H9 (cell line): ENCODE measurements at places on chromosomes 6 and 20. TPM values are rescaled to one million over a fixed set of nuclear protein-coding genes. Genes with fewer than 3 reads are reported as not detected.

The KHDC1L gene
- 0.37 TPM in 1 of 2 replicates, not detected in the other for total RNA-seq

DNA sequence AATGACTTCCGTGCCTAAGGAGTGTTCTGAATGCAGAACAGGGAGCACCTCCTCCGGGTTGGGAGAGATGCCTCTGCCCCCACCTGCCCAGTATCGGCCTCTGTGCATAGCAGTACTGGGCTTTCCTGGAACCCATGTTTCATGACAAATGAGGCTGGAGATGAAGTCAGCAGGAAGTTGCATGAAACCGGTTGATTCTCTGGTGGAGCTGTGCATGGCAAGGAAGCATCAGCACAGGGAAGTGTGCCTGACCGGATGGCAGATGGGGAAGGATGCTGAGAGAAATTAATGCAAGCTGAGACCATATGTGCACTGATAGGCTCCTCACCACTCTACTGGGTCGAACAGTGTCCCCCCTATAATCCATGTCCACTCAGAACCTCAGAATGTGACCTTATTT, 155.5 kb downstream of the CDH26 start:
- no peak for DNase-seq

- DNase-seq, result no peak
Observed at GRCh38 chr20:19308146-19308545, 95.7 kb downstream of the SLC24A3 start.

DNA sequence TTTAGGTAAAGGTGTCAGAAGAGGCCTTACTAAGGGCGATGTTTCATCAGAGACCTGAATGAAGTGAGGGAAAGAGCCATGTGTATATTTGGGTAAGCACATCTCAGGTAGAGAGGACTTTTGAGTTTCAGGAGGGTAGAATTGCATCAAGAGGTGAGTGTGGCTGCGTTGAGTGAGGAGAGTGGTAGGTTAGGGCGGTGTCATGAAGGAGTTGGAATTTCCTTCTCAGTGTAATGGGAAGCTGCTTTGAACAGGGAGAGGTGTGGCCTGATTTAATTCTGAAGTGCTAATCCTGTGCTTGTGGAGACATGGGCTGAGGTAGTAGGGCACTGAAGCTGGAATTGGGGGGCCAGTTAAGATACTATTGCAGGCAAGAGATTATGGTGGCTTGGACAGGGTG, 53.9 kb downstream of the IGF2R start:
- DNase-seq, result no peak

DNA sequence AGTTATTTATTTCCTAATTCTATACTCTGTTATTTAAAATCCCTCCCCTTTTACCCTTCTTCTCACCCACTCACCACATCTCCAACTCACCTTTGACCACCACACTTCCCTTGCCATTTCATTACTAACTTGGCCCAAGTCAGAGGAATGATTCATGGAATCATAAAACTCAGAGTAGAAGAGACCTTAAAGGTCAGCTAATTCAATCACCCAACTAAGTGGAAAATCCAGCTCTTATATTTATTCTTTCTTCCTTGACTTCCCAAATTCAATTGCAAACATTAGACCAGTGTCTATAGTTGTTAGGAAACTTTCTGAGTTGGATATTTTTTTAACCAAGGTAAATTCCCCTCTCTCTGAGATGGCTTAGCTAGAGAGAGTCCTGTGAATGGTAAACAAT, 26.5 kb upstream of the HEY2 start:
- no peak for DNase-seq

The GLP1R gene
- 0.85 and 1.0 TPM in 2 replicates for total RNA-seq

GRCh38 chr20:45368221-45368980, 5.4 kb downstream of the SYS1 start:
- peak; percentile 3 for DNase-seq

The ARMH2 gene
- total RNA-seq, result not detected in 2 replicates

The FAM209B gene
- total RNA-seq, result 0.33 and 0.92 TPM in 2 replicates

DNA sequence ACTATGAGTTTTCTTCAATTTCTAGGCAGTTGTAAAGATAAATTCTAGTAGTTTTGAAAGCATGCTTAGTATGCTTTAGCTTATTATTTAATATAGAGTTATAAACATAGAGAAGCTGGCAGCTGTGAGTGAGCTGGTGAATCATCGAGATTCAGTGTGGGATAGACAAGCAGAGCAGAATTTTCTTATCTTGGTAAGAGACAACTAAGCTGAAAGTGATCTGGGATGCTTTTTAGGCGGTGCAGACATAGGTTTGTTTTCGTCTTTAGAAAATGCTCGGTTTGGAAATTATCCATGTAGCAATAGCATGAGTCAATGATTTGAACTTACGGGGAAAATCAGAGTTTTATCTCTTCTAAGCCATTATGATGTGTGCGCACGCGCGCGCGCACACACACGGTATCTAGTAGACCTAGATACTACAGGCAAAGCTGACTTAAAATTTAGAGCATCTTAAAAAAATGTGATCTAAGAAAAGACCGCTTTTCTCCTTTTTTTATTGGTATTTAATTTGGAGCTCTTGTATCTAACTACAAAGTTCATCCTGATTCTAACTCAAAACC, 128.3 kb upstream of the MAP3K7 start:
- DNase-seq, result no peak

The ADGRG6 gene
- total RNA-seq, result 2.2 and 2.5 TPM in 2 replicates

- DNase-seq, result no peak
Observed at GRCh38 chr20:3374296-3374695, 33.2 kb downstream of the DNAAF9 start.

- no peak for DNase-seq
Observed at GRCh38 chr6:125208625-125209249, 55.2 kb downstream of the TPD52L1 start.

The YTHDF1 gene
- 85.4 TPM in 2 replicates for total RNA-seq

GRCh38 chr20:61146023-61146422, 106.0 kb upstream of the CDH4 start:
- DNase-seq, result no peak

- no peak for DNase-seq
Observed at GRCh38 chr6:45369870-45370269, 7.9 kb downstream of the SUPT3H start.

- DNase-seq, result no peak
Observed at GRCh38 chr6:7763881-7764280, 38.0 kb downstream of the BMP6 start.

DNA sequence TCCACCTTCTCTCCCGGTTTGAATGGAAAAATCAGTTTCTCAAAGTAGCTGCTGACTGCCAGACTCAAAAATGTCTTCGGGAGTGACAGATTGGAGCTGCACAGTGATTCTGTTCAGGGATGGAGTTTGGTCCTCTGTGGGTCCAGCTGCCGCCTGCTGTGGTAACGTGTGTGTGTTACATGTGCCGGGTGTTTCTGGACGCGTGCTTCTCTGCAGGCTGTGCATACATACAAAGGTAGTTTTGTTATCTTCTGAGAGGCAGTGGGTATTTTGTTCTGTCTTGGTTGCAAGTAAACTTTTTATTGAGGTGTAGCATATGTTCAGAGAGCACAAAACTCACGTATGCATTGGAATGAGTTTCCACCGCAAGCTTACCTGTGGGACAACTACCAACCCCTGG, 41.3 kb upstream of the NAA20 start:
- no peak for DNase-seq

DNA sequence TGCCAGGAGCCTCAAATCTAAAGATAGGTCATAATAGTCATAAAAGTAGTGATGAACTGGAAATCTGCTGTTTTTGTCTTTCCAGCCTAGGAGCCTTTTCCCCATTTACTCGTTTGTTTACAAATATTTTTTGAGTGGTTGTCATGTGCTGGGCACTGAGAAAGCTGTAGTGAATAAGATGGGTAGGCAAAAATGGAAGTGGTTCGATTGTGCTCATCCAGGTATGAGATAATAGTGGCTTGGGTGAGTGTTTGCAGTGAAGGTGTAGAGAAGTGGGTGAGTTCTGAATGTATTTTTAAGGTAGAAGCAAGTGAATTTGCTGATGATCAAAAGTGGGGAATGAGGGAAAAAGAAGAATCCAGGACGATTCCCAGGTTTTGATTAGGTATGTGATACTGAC, 53.0 kb downstream of the CARMIL1 start:
- no peak for DNase-seq

The CALHM6 gene
- total RNA-seq, result 0.44 and 0.68 TPM in 2 replicates

GRCh38 chr6:89797317-89797716, 22.3 kb downstream of the MDN1 start:
- no peak for DNase-seq

- peak; percentile 27 for DNase-seq
Observed at GRCh38 chr6:80329496-80329895, 223.0 kb downstream of the BCKDHB start.

DNA sequence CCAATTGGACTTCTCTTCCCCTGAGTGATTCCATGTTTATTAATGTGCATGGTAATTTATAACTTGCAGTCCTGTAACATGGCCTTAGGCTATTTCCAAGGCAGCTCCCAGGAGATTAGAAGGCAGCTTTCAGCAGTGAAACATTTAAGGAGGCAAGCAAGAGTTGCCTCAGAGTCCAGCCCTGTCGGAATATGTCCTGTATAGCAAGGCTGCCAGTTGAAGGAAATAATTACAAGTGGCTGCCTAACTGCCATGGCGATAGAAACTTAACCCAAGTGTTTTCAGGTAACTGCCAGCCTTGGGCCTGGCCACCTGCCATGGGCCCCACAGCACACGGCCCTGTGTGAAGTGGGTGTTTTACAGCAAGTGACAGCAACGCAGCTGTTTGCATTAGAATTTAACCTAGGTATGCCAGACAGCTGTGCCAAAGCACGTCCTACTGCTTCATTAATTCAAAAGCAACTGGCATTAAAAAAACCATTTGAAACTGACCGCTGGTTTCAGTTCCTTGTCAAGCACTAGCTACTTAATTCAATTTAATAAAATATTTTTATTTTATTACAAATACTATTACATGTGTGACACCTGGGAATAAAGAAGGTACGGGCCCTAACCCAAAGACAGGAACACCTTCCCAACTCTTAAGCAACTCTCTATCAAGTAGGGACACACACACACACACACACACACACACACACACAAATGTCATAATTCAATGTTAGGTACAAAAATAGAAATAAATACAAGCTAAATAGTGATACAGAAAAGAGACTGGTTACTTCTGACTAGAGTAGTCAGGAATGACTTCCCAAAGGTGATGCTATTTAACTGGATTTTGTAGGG, 151.8 kb upstream of the HEY2 start:
- no peak for DNase-seq

DNA sequence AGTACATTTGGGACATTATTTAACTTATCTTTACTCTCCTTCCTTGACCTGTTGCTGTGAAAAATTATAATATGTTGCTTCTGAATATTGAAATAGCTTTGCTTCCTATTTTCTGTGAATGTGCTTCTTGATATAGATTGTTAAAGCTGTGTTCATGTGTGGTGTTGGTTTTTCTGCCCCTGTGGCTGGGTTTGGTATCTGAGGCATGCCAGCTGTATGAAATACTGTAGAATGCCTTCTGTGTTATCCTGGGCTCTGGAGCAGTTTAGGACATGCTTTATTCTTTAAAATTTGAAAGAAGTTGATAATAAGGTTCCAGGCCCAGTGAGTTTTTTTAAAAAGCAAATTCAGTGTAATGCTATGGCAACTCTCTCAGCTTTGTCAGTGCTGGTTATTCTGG, 71.7 kb downstream of the HIVEP1 start:
- no peak for DNase-seq

GRCh38 chr6:118895859-118896258, 1.9 kb downstream of the ASF1A start:
- DNase-seq, result no peak

The MAS1 gene
- 0.02 TPM in 2 replicates for total RNA-seq

DNA sequence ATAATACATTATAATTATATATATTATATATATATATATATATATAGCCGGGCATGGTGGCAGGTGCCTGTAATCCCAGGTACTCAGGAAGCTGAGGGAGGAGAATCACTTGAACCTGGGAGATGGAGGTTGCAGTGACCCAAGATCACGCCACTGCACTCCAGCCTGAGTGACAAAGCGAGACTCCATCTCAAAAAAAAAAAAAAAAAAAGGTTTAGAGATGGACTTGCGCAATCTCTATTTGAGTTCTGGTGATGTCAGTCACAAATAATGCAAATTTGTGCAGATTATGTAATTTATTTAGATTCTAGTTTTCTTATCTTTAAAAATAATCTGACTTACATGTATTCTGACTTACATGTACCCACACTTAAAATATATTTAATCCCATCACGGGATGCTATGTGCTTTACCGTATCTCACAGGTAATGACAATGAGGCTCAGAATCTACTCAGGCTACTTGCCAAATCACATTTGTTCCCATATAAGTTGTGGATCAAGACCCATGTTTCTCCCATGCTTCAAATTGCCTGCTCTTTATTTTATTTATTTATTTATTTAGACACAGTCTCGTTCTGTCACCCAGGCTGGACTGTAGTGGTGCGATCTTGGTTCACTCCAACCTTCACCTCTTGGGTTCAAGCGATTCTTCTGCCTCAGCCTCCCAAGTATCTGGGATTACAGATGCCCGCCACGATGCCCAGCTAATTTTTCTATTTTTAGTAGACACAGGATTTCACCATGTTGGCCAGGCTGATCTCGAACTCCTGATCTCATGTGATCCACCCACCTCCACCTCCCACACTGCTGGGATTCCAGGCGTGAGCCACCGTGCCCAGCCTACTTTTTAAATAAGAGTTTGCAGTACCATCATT, 7.6 kb upstream of the UST start:
- DNase-seq, result no peak

The PTK6 gene
- total RNA-seq, result 0.44 and 0.46 TPM in 2 replicates

The ATP6V1G2 gene
- total RNA-seq, result 3.6 and 3.8 TPM in 2 replicates

The TCP11 gene
- total RNA-seq, result not detected in 2 replicates
